ENCODE measurements at places on chromosomes 6 and 20. TPM values are rescaled to one million over a fixed set of nuclear protein-coding genes. Genes with fewer than 3 reads are reported as not detected.

THBD gene
- 79.6 TPM for polyA plus RNA-seq

DNA sequence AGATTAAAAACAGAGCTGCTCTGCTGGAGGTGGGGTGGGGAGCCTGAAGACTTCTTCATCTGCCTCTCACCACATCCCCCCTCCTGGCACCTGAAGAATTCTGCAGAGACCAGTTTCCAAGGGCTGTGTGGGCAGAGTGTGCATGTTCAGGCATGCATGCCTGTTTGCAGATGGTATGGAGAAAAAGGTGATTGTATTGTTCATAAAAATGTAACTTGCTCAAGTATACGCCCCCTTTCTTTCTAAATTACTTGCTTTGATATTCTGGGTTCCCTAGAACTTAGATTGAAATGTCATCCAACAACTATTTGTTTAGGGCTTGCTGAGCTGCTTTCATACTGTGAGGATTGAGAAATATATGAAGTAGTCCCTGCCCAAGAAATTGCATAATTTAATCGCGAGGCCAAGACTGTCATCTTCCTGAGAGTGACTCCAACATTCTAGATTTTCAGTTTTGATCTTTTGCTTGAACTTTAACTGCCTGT is 83.6 kb downstream of the LCA5 start:
- no peaks in the 10 kb centered on the region for H3K4me1 ChIP-seq
- no peak overlapping the region for H3K4me3 ChIP-seq
- H3K27me3 ChIP-seq = no peaks in the 10 kb centered on the region
- no peak for DNase-seq

GRCh38 chr20:16007164-16007563 is 566.1 kb downstream of the KIF16B start:
- no peak overlapping the region for H3K27ac ChIP-seq
- H3K27me3 ChIP-seq = no peaks in the 10 kb centered on the region
- no peak overlapping the region for H3K4me3 ChIP-seq
- H3K36me3 ChIP-seq = no peaks in the 10 kb centered on the region

DNA sequence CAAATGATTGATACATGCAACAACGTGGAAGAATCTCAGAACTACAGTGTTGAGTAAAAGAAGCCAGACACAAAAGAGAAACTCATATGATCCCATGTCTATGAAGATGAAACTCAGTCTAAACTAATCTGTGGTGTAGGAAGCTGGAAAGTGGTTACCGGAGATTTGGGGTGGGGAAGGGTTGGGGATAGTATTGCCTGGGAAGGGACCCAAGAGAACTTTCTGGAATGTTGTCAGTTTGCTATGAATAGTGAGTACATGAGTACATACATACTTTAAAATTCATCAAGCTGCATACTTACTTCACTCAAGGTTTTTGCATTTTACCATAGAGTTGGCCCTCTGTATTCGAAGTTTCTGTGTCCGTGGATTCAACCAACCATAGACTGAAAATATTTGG is 106.0 kb downstream of the SAMD5 start:
- H3K4me1 ChIP-seq = no peaks in the 10 kb centered on the region
- no peaks in the 10 kb centered on the region for H3K36me3 ChIP-seq
- DNase-seq = no peak
- H3K27me3 ChIP-seq = no peaks in the 10 kb centered on the region
- H3K27ac ChIP-seq = no peak overlapping the region

TREM2 gene
- polyA plus RNA-seq = 2.2 TPM

- no peak overlapping the region for H3K27ac ChIP-seq
- no peaks in the 10 kb centered on the region for H3K4me1 ChIP-seq
- no peak overlapping the region for H3K4me3 ChIP-seq
Measured at GRCh38 chr6:88616380-88616779, 347.0 kb downstream of the RNGTT start.

MRPS26 gene
- 150 TPM for polyA plus RNA-seq

DNA sequence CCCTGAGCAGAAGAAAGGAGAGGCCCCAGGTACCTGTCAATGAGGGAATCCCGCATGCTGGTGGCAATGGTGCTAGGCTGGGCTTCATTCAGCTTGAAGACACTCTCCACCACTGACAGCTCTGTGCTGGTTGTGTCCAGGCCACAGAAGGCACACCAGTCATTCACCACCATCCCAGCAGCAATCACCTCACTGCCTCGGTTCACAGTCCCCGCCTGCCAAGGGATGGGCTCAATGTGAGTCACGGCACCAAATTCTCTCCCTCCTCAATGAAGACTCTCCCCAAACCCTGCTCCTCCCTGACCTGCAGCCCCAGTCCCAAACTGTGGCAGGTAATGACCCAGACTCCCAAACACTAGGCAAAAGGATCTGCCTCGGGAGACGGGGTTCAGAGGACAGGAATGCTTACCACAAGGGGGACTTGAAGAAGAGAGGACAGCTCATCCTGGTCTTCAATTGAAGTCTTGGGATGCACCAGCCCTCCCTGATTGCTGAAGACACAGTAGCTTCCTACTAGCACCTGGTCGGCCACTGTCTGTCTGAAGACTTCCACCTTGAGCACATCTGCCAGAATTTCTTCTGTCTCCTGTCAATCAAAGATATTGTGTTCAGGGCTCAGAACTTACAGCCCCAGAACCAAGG is 1.7 kb upstream of the MMP24OS start:
- H3K4me3 ChIP-seq = no peak overlapping the region
- peaks cover 14% of the 10 kb centered on the region for H3K4me1 ChIP-seq
- no peak overlapping the region for H3K27ac ChIP-seq
- H3K27me3 ChIP-seq = no peaks in the 10 kb centered on the region

DNA sequence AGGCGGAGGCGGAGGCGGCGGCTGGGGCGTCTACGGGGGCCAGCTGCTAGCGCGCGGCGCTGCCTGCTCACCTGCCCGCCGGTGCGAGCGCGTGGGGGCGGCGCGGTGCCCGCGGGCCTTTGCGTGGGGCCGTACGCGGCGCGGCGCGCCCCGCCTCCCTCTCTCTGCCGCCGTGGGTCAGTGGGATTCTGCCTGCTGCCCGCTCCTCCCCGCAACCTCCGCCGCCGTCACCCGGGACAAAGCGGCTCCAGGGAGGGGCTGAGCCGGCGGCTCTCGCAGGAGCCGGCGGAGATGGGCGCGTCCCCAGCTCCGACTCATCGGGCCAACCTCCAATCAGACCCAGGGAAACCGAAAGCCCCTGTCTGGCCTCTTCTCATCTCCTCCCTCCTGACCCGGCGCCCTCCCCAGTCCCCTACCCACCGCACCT is at the start of gene RCAN2:
TSS of gene RCAN2 (minus strand) at position 249 of the 427 bp plus-strand sequence.
- peaks cover 4% of the 10 kb centered on the region for H3K4me1 ChIP-seq
- no peaks in the 10 kb centered on the region for H3K36me3 ChIP-seq
- DNase-seq = peak; percentile 80

EPPIN gene
- not detected for polyA plus RNA-seq

CARMIL1 gene
- 15.5 TPM for polyA plus RNA-seq

DNA sequence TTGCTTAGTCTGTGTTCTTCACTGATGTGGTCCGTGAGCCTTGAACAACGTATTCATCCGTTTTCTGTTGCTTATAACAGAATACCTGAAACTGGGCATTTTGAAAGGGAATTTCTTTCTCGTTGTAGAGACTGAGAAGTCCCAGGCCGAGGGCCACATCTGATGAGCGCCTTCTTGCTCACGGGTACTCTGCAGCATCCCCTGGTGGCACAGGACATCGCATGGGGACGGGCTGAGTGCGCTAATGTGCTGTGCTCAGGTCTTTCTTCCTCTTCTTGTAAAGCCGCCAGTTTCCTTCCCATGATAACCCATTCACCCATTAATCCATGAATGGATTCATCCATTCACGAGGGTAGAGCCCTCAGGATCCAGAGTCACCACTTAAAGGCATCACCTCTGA is 161.0 kb downstream of the NFATC2 start:
- H3K4me3 ChIP-seq = no peak overlapping the region
- H3K27me3 ChIP-seq = no peaks in the 10 kb centered on the region
- H3K36me3 ChIP-seq = no peaks in the 10 kb centered on the region
- H3K27ac ChIP-seq = no peak overlapping the region
- no peak for DNase-seq

- H3K36me3 ChIP-seq = no peaks in the 10 kb centered on the region
- peak overlapping the region; percentile 99 for H3K27ac ChIP-seq
- peak overlapping the region; percentile 89 for H3K4me3 ChIP-seq
- no peaks in the 10 kb centered on the region for H3K27me3 ChIP-seq
- peak; percentile 93 for DNase-seq
Measured at GRCh38 chr6:31729515-31729978, 448 bp upstream of the DDAH2 start.

SCAND1 gene
- 183 TPM for polyA plus RNA-seq

TMEM170B gene
- 0.82 TPM for polyA plus RNA-seq

GRCh38 chr6:41726876-41727275 is 8.5 kb downstream of the TFEB start:
- no peak for DNase-seq
- H3K4me1 ChIP-seq = peaks cover 51% of the 10 kb centered on the region
- no peak overlapping the region for H3K4me3 ChIP-seq
- no peaks in the 10 kb centered on the region for H3K36me3 ChIP-seq
- no peaks in the 10 kb centered on the region for H3K27me3 ChIP-seq

MYBL2 gene
- 19.4 TPM for polyA plus RNA-seq

DNA sequence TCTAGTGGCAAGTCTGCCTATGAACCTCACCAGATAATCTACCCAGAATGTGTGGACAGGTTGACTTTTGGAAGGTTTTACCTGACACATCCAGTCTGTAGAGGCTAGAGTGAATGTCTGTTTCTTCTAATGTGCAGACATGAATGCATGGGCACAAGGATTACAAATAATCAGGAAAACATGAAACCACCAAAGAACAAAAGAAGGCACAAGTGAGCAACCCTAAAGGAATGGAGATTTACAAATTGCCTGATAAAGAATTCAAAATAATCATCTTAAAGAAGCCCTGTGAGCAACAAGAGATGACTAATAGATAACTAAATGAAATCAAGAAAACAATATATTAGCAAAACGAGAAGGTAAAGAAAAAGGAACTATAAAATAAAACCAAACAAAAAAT is 876.1 kb upstream of the ADGRB3 start:
- no peaks in the 10 kb centered on the region for H3K4me1 ChIP-seq
- H3K4me3 ChIP-seq = no peak overlapping the region
- no peak overlapping the region for H3K27ac ChIP-seq
- no peaks in the 10 kb centered on the region for H3K27me3 ChIP-seq
- no peak for DNase-seq
- no peaks in the 10 kb centered on the region for H3K36me3 ChIP-seq

DNA sequence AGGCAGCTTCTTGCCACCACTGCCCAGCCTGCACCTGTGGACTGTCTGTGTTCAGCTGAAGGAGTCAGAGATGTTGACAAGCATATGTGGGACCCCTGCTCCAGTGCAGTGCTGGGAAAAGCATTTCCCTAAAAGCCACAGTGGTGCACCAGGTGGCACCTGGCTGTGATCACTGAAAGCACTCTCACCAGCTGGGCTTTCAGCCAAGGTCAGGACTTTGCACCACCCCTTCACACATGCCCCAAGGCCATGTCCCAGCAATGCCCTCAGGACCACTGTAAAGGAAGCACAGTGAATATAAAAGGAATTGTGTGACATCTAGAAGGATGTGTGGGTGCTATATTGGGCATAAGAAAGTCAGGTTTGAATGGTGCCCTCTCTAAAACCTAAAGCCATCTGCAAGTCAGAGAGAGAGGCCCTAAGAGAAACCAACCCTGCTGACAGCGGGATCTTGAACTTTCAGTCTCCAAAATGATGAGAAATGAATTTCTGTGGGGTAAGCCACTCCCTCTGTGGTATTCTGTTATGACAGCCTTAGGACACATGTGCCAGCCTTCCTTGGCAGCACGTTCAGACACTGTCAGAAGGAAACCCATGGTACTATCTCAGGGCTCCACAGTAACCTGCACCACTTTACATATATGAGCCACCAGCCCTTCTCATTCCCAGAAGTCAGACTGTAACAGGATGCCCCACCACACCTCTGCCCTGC is 30.7 kb downstream of the CBLN4 start:
- H3K4me1 ChIP-seq = no peaks in the 10 kb centered on the region
- H3K27ac ChIP-seq = no peak overlapping the region
- H3K27me3 ChIP-seq = no peaks in the 10 kb centered on the region
- no peaks in the 10 kb centered on the region for H3K36me3 ChIP-seq
- DNase-seq = no peak
